Activated CD4-positive, alpha-beta T cell treated with anti-CD3 and anti-CD28 coated beads, Interleukin-2, amount 10 ng/mL, durations not matched to agents 24 days and 14 days (primary cell): ENCODE measurements at places on chromosomes 2 and 18.

GRCh38 chr2:154995361-154995760, 296.9 kb downstream of the KCNJ3 start:
- no peak for DNase-seq
- no peak overlapping the region for H3K4me3 ChIP-seq
- H3K4me1 ChIP-seq = no peaks in the 10 kb centered on the region
- no peak overlapping the region for H3K27ac ChIP-seq
- no peaks in the 10 kb centered on the region for H3K36me3 ChIP-seq
- no peaks in the 10 kb centered on the region for H3K27me3 ChIP-seq

- DNase-seq = no peak
- no peak overlapping the region for H3K27ac ChIP-seq
- no peaks in the 10 kb centered on the region for H3K27me3 ChIP-seq
- H3K4me3 ChIP-seq = no peak overlapping the region
These were observed 152.8 kb downstream of the BCL11A start for GRCh38 chr2:60400462-60401246.

GRCh38 chr2:177673602-177674595, 281.3 kb downstream of the AGPS start:
- H3K27ac ChIP-seq = no peak overlapping the region
- H3K36me3 ChIP-seq = no peaks in the 10 kb centered on the region
- H3K27me3 ChIP-seq = peaks cover 14% of the 10 kb centered on the region
- no peak for DNase-seq

- H3K4me3 ChIP-seq = no peak overlapping the region
- no peaks in the 10 kb centered on the region for H3K27me3 ChIP-seq
- DNase-seq = no peak
- H3K27ac ChIP-seq = no peak overlapping the region
- no peaks in the 10 kb centered on the region for H3K4me1 ChIP-seq
These were observed 114.1 kb downstream of the BCL11A start for GRCh38 chr2:60439219-60439974.

- no peak overlapping the region for H3K27ac ChIP-seq
- H3K36me3 ChIP-seq = no peaks in the 10 kb centered on the region
- peaks cover 1% of the 10 kb centered on the region for H3K4me1 ChIP-seq
These were observed 84.6 kb upstream of the MAP3K20 start for GRCh38 chr2:172991031-172991430.

DNA sequence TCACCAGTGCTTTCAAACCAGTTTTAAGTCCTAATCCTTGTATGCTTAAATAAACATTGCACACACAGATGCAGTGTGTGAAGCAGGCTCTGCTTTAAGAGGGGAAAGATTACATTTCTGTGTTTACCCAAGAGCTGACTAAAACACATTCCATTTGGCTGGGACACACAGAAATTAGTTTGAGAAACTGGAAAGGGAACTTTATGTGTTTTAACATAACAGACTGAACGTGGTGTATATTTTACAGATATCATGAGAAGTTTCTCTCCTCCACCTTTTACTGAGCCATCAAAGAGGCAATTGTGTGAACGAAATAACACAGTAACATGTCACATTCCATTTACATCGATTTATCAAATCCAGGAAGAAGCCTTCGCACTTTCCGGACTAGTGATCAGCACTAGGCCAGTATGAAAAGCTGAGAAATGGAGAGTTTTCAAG, 121.8 kb downstream of the MAIP1 start:
- no peaks in the 10 kb centered on the region for H3K4me1 ChIP-seq
- no peak for DNase-seq
- peaks cover 11% of the 10 kb centered on the region for H3K27me3 ChIP-seq
- H3K36me3 ChIP-seq = no peaks in the 10 kb centered on the region

DNA sequence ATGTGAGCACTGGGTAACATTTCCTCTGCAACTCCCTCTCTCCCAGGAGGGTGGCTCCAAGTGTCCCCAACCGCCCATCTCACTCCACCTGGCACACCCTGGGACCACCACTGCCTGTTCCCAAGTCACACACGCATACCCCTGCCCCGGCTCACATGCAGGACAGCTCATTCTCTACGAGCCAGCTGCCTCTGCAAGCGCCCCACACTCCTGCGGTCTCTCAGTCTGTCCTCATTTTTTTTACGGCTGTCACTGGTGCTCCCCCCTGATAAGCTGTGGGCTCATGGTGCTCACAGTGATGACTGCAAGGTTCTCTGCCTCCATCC, 30.8 kb downstream of the AFG3L2 start:
- H3K36me3 ChIP-seq = peaks cover 55% of the 10 kb centered on the region
- H3K27me3 ChIP-seq = no peaks in the 10 kb centered on the region
- no peak overlapping the region for H3K4me3 ChIP-seq
- H3K27ac ChIP-seq = peak overlapping the region; percentile 51
- no peak for DNase-seq
